ENCODE measurements at places on chromosomes 5 and 9. TPM values are rescaled to one million over a fixed set of nuclear protein-coding genes. Genes with fewer than 3 reads are reported as not detected.

- no peak for DNase-seq
Observed at GRCh38 chr5:76149636-76150035, 66.5 kb downstream of the SV2C start.

DNA sequence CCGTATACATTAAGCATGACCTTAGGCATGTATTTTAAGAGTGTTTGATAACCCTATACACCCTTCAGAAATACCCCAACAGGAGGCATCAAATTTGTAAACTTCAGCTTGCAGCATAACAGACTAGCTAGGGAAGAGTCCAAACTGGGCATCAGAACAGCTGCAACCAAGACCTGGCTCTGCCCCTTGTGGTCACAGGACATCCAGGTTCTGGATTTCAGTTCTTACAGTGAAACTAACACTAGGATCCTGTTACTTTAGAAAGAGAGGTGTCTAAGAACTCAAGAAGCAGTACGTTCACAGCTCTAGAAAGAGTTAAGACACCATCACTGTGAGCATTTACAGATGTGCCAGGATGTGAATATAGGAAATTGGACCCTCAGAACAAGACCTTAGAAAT lies 229.8 kb downstream of the BNC2 start:
- no peak for DNase-seq

DNA sequence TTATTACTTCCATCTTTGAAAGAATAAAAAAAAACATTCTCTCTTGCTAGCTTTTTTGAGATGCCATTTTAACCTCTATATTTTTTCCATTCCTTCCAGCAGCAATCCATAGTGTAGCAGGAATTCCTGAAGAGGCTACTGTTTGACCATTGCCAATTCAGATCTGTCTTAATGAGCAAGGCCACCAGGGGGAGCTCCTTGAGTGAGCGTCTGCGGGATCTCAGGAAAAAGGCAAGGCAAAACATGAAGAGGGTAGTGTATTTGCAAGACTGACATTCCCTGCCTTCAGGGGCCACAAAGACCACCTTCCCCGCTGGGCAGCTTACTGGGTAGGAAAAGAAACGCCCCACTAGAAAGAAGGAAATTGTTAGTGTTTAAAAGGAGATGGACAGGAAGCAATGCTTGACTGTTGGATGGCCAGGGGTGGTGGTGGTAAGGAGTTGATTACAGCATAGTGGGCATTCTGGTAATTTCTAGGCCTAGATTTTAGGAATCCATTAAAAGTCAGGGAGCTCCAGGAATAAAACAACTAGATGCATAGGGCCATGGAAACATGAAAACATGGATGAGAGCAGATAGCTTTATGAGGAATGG lies 206.6 kb upstream of the HAPLN1 start:
- no peak for DNase-seq

GRCh38 chr5:43646992-43647391 lies 44.0 kb downstream of the NNT start:
- DNase-seq: no peak

DNA sequence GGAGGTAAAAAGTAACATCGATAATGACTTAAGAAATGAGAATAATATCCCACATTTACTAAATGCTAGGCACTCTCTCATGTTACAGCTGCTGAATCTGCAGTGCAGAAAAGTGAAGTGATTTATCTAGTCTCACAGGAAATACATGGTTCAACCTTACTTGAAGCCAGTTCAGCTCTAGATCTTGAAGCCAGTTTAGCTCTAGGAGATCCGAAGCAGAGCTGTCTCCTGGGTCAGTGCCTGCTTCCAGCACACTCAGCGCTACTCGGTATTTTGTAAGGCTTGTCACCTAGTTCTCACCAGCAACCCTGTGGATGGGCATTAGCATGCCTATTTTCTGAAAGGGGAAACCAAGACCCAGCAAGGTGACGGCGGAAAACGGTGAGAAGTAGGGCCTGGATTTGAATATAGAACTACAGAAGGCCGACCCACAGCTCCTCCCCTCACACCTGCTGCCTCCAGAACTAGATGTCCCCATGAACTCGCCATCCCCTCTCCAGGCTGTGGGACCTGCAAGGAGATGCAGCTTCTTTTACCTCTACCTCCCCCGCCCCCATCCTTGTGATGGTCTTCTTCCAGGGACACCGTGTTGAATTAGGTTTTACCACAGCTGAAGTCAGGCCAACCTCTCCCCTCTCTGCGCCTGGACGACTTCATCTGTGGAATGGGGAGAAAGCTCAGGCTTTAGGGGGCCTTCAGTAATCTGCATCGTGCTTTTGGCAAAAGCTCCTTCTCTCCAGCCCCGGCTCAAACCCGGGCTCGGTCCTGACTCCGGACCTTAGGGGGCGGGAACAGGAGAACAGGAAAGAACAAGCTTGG lies 4.4 kb upstream of the MSX2 start:
- no peak for DNase-seq

DNA sequence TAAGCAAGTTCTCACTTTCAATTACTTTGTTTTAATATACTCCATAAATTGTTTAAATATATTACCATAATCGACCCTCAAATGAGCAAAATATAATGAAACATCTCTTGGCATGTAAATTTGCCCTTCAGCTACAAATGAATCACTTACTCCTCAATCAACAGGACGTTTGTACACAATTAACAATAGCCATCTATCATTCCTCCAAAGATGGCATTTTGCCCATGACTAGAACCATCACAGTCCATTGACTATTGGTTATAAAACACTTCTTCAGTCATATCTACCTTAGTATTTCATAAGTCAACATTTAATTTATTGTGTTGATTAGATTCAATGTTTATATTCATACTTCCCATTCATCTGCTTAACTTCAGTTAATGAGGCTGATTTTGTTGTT lies 127.2 kb downstream of the CTNND2 start:
- no peak for DNase-seq

GRCh38 chr9:115643948-115644727 lies 509.5 kb upstream of the PAPPA start:
- DNase-seq: no peak

GRCh38 chr9:93112116-93112863 lies 16.3 kb downstream of the CARD19 start:
- no peak for DNase-seq

DNA sequence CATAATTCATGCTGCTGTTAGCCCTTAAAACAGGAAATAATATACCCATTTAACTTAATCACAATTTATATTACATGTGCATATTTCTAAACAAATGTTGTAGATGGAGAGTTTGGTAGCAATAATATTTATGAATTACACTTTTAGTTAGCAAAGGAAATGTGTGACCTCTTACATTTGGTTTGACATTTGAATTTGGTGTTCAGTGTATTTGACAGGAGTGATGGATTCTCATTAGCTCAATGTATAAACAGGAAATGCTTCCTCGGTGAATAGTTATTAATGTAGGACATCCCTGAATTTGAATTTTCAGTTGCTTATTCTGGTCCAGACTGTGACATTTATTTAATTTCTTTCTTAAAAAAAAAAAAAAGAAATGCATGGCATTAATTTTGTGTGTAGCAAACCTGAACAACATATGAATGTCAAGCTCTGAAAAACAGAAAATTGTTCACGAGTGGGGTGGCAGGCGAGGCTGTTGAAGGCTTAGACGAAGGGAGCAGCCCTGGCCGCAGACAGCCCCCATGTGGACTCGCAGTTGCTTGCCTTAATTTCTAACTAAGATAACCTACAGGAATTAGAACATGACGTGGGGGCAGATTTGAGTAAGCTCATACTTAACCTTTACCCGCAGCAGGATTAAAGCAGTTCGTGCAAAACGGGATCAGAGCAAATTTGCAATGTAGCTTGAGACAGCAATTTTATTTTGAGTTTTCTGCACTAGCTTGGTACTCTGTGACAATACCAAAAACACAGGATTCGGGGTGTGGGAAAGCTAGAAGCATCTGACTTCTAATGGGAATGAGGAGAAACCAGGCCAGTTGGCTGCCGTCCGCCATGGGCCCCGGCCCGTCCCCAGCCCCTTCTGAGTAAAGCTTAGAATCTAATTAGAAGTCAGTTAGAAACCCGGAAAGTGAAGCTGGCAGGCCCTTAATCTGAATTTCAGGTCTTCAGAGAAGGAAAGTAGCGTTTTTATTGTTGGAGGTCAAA lies 134.3 kb downstream of the MACROH2A1 start:
- no peak for DNase-seq

- no peak for DNase-seq
Observed at GRCh38 chr5:159338118-159338517, 7.8 kb upstream of the IL12B start.

DNA sequence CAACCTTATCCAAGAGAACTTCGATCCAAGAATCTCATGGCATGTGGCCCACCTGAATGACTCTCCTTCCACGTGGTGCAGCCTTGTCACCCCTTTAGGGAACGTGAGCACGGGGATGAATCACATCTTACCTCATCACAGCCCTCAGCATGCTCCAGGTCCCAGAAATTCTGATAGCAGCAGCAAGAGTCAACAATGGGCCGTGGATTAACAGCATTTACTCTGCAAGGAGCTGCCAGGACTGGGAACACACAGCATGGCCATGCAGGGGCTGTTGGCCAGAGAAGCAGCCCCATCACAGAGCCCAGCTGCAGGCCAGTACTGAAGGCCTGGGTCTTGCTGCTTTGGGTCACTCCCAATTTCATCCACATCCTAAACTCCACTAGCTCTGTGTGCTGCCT lies 150.4 kb downstream of the C5orf15 start:
- peak; percentile 61 for DNase-seq

The SEMA5A gene
- total RNA-seq: 13.3 TPM

The SLC45A2 gene
- not detected for total RNA-seq

The SPINK9 gene
- total RNA-seq: not detected
